ENCODE measurements at places on chromosomes 16 and 17.

DNA sequence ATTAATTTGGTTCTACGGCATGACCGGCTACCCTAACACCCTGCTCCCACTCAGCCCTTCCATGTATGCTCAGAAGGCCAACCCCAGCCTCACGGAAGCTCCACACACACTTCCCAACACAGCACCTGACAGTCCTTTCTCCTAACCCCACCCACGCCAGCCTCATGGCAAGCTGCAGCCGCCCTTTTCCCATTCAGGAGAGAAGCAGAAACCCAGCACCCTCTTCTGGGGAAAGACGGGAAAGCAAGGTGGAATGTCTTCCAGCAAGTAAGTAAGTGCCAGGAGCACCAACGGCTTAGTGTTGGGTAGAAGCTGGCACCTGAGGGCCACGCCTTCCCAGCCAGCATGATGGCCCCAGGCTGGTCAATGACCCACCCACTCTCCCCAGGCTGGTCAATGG is 32.1 kb downstream of the ABR start:
- no peak for DNase-seq

- no peak for DNase-seq
These were observed 542 bp downstream of the GUCY2D start for GRCh38 chr17:8002721-8003593.

DNA sequence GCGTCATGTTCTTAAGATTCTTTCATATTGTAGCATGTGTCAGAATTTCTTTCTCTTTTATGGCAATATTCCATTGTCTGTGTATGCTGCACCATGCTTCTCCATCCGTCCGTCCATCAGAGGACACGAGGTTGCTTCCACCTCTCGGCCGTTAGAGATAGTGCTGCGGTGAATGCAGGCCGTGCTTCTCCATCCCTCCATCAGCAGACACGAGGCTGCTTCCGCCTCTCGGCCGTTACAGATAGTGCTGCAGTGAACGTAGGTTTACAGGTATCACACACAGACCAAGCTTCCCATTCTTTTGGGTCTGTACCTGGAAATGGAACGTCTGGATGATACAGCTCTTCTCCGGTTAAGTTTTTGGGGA is 113.5 kb downstream of the CMIP start:
- no peak for DNase-seq

- no peak for DNase-seq
These were observed 20.5 kb downstream of the ZNF207 start for GRCh38 chr17:32370426-32370825.

DNA sequence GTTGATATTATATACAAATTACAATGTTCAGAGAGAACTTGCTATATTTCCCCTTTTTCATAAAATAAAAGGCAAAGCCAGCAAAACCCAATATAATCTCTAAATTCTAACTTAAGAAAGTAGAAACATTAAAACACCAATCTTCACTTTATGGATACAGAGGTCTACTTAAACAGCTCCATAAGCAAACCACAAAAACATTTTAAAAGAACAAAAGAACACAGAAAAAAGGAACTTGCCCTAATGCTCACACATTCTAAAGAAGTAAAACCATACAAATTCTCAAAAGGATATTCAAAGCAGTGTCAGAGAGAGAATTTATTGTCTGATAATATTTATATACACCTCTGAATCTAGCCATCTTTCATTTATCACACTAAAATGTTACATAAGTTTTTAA is 606 bp downstream of the ABCA10 start:
- no peak for DNase-seq

- no peak for DNase-seq
These were observed 311.6 kb upstream of the MON1B start for GRCh38 chr16:76879420-76879819.

GRCh38 chr17:29138184-29138955 is 41.8 kb downstream of the MYO18A start:
- no peak for DNase-seq

GRCh38 chr17:39863918-39864746 is at the start of gene IKZF3:
TSS of gene IKZF3 (minus strand) at chr17:39864312. CDS start at chr17:39864126, 186 bp downstream.
- no peak for DNase-seq

DNA sequence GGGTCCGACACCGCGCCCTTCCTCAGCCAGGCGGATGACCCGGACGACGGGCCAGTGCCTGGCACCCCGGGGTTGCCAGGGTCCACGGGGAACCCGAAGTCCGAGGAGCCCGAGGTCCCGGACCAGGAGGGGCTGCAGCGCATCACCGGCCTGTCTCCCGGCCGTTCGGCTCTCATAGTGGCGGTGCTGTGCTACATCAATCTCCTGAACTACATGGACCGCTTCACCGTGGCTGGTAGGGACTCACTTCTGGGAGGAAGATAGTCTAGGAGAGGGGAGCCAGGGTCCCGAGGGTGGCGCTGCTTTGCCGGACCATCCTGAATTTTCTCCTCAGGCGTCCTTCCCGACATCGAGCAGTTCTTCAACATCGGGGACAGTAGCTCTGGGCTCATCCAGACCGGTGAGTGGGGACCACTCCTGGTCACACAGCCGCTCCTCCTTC is 601 bp downstream of the SPNS1 start:
- no peak for DNase-seq

- no peak for DNase-seq
These were observed 295.0 kb downstream of the CEP112 start for GRCh38 chr17:65896889-65897288.

GRCh38 chr17:9811086-9811485 is 10.8 kb downstream of the GSG1L2 start:
- no peak for DNase-seq

DNA sequence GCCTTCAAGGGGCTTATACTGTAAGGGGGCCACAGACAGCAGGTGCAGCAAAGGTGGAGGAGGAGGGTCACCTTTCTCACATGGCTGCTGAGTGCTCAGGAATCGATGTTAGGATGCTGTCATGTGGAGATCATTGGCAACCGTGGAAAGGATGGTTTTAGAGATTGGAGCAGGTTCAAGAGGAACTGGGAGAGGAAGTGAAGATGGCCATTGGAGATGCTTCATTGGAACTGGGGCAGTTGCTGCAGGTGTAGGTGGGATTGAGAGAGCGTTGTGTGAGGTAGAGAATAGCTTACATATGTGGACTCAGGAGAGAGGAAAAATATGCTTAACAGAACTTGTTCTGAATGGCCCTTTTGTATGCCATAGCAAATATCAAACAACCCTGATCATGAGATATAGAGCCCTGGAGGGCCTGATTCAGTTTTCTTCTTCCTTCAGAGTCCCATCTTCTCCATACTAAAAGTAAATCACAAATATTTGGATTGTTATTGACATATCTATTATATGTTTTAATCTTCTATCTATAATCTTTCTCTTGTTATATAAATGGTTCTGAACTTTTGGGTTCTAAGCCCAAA is 40.8 kb downstream of the LDHD start:
- no peak for DNase-seq

DNA sequence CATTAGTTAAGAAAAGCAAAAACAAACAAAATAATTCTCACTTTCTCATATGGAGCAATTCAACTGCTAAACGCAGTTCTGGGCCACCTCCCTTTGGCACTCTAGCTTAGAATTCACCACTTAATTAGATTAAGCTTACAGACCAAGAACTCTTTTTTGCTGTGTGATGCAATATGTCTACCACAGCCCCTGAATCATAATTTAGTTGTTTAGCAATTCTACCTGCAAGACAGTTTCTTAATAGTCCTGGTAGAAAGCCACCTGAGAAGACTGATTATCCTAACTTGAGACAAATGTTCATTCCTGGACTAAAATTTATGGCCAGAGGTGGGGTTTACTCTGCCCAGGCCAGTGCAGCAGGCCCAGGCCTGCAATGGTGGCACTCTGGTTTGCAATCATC is 205.9 kb downstream of the HS3ST3A1 start:
- no peak for DNase-seq

DNA sequence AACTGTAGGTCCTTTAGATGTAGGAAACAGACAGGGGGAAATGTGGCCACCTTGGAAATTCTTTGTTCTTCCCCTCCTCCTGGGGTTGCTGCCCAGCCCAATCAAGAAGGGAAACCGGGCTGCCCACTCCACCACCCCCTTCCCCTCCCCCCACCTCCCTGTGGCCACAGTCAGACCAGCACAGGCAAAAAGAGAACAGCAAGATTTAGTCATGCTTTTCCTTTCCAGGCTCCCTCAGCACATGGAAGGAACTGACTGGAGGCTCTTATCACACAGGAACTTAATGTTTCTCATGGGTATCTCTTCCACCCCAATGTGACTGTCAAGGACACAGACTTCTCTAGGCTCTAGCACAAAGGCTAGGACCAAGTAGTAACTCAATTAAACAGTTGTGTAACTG is 3.0 kb upstream of the CCL1 start:
- no peak for DNase-seq

GRCh38 chr17:901964-902363 is 77.6 kb downstream of the NXN start:
- DNase-seq = no peak

GRCh38 chr16:22789281-22789945 is 24.5 kb upstream of the HS3ST2 start:
- no peak for DNase-seq

GRCh38 chr16:11251525-11252481 is 4.2 kb downstream of the SOCS1 start:
- DNase-seq = no peak

DNA sequence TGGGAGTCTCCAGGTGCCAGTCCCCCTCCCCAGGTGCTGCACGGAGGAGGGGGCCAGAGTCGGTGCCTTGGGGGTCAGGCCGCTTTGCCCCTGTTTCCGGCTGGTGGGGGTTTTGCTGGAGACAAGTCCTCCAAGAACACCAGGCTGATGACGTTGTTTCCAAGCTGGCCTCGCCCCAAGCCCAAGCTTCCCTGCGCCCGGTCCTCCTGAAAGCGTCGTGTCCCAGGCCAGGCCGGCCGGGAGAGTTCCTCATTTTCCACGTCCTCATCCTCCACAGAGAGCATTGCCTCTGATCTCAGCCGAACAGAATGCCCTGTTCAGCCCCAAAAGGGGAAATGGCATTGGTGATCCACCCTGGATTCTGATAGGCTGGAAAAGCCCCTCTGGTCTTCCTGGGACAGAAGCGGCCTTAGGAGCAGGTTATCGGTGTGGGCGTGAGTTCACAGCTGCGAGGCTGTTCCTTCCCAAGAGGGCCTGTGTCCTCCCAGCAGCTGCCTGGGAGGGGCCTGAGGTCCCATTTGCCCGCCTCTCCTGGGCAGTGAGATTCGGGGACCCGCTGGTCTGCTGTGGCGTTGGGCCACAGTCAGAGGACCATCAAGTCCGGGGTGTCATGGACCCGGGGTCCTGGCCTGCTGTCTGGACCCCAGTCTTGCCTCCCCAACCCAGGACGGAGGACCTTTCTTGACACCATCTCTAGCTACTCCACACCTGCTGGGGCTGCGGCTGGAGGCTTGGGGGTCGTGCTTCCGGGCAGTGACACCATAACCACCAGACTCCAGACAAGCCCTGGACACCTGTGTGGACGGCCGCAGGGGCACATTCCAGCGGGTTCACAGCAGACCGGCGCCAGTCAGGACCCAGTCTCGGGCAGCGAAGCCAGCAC is 7.1 kb downstream of the SOX8 start:
- DNase-seq = no peak

GRCh38 chr16:67370661-67371060 is 22.6 kb downstream of the TPPP3 start:
- no peak for DNase-seq

- DNase-seq = no peak
These were observed 84.8 kb downstream of the GLG1 start for GRCh38 chr16:74522160-74522559.

- no peak for DNase-seq
These were observed 27.2 kb downstream of the CNTNAP1 start for GRCh38 chr17:42709561-42709960.

DNA sequence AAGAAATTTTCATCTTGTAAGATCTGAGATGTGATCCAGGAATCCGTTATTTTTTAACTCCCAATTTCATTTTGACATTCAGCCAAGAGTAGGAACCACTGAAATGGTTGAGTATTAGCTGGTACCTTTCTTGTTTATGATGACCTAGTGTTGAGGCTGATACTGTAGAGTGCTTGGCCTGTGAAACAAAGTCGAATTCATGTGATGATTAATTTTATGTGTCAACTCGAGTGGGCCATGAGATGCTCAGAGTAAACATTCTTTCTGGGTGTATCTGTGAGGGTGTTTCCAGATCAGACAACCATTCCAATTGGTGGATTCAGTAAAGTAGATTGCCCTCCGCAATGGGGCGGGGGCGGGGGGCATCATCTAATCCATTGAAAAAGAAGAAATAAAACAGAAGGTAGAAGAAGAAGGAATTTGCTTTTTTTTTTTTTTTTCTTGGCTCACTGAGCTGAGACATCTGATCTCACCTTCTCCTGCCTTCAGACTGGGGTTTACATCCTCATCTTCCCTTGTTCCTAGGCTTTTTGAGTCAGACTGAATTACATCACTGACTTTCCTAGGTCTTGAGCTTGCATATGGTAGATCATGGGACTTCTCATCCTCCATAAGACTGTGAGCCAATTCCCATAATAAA is 264.6 kb upstream of the KCNJ16 start:
- no peak for DNase-seq

DNA sequence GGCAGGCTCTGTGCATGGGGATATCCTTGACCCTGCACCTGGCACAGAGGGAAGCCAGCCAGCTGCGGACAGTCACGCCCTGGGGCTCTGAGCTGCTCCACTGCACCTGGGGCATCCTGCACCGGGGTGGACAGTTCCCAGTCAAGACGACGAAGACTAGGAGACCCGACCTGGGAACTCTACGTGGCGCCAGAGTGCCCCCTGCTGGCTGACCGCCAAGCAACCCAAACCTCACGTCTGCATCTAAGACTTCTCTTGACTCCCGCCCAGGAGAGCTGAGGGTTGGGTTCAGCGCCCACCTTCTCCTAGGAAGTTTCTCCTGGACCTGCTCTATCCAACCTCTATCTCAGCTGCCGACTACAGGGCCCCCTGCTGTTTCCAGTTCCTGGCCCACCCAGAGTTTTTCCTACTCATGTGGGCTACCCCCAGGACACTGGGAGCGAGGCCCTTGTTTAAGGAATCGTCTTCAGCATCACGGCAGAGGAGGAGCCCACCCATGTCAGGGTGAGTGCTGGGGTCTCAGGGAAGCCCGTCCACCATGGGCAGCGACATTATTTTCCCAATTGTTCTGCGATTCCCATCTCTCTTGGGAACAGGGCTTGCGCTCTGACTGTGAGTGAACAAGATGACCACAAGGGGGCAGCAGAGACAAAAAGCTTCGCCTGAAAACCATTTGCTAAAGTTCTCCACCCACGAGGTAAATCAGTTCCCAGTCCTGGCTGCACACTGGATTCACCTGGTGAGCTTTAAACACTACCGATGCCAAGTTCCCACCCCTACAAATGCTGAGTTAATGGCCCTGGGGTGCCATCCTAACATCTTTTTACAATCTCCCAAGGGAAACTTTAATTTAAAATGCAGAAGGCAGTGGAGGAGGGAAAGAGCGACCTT is 29.3 kb downstream of the TLE7 start:
- DNase-seq = no peak

GRCh38 chr17:69363488-69364210 is 36.7 kb upstream of the ABCA5 start:
- DNase-seq = no peak

Measured in NCI-H187 treated with DMSO at 0.1 percent for 48 hours (cell line).